ENCODE measurements at places on chromosomes 13 and 19. TPM values are rescaled to one million over a fixed set of nuclear protein-coding genes. Genes with fewer than 3 reads are reported as not detected.

- DNase-seq = no peak
These were observed 31.4 kb upstream of the MPHOSPH8 start for GRCh38 chr13:19601749-19602725.

DNA sequence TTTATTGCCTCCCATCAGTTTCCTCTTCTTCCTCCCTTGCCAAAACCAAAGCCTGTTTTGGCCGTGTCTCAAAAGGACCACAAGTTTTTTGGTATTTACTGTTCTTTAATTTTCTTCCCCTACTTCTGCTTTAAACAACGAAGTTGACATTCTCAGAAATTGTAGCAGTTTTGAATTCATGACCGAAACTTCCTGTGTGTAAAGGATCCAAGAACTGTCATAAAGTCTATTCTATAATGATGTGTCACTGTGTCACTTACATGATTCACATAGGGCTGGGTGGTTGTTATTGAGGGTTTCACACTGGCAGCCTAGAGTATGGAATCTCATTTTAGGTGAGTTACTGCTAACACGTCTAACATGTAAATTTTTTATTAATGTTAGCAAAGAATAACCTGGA is 741.0 kb upstream of the KLHL1 start:
- no peak for DNase-seq

DNA sequence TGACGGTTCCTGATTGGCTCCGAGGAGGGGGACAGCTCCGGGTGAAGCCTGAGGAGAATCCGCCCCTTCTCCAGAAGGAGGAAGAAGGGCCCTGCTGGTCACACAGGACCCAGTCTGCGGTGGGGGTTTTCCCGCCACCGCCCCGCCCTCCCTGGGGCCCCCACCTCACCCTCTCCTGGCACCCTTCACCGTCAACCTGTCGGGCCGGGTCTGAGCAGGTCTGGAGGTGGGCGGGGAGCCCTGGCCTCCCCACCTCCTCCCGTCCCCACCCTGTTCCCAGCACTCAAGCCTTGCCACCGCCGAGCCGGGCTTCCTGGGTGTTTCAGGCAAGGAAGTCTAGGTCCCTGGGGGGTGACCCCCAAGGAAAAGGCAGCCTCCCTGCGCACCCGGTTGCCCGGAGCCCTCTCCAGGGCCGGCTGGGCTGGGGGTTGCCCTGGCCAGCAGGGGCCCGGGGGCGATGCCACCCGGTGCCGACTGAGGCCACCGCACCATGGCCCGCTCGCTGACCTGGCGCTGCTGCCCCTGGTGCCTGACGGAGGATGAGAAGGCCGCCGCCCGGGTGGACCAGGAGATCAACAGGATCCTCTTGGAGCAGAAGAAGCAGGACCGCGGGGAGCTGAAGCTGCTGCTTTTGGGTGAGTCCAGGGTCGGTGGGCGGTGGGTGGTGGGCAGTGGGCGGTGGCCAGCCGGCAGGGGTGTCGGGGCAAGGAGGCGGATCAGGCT is at the start of gene GNA15:
TSS of gene GNA15 (plus strand) at position 73 of the 723 bp plus-strand sequence. CDS start at position 491, 418 bp downstream.
- DNase-seq = no peak

- DNase-seq = no peak
These were observed 53.0 kb downstream of the ARHGEF7 start for GRCh38 chr13:111168107-111168506.

- DNase-seq = no peak
These were observed 12.5 kb downstream of the UBXN6 start for GRCh38 chr19:4444765-4445741.

DNA sequence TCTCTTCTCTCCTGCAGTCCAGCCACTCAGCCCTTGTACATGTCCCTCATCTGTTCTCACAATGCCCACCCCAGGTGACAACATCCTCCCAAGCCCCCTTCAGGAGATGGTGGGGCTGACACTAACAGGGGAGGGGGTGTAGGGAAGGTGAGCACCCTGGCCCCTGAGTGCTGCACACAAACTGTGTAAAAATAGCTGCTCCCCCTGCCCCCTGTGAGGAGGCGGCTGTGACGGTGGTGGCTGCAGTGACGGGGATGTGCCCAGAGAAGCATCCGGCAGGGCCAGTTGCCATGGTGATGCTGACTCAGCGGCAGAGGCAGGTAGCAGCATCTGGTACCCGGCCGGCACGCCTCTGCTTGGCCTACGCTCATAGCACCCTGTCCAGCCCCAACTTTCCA is 13.0 kb upstream of the JUND start:
- DNase-seq = no peak

DNA sequence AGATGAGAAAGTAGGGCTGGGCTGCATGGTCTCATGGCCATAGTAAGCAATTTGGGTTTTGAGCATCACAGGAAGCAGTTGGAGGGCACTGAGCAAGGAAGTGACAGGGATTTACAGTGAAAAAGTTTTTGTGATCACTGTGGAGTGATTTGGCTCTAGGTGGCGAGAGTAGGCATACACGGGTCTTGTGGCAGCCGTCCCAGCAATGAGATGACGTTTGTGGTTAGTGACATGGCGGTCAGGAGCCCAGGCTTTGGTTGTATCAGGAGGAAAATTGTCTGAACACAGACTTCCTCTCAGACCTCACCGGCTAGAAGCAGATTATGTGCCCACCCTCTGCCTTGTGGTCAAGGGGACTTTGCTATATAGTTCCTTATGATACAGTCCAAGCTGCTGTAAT is 3.3 kb downstream of the ZNF444 start:
- no peak for DNase-seq

DNA sequence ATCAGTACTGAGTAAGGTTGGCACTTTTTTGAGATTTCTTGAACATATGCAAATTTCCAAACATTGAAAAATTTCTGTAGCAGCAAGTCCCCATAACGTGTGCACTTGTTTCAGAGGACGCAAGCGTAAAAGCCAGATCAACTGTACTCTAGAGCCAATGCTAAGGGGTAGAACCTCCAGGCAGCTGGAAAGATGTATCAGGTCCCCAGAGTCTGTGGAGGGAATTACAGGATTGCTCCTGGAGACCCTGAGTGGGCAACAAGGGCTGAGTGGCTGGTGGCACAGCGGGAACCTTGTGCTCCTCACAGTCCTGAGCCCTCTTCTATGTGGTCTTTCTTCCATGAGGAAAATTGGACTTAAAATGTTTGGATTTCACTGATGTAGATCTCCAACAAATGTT is 53.9 kb upstream of the AMER2 start:
- DNase-seq = no peak

GRCh38 chr13:49524740-49525501 is 29.2 kb downstream of the PHF11 start:
- no peak for DNase-seq

GRCh38 chr19:50377051-50377461 is 799 bp downstream of the NR1H2 start:
- DNase-seq = no peak

- no peak for DNase-seq
These were observed 36.1 kb upstream of the KLF2 start for GRCh38 chr19:16288544-16288943.

- DNase-seq = no peak
These were observed 4.9 kb downstream of the SMAD9 start for GRCh38 chr13:36915106-36915505.

- DNase-seq = no peak
These were observed 22.8 kb downstream of the PLIN4 start for GRCh38 chr19:4495471-4495870.

- no peak for DNase-seq
These were observed 7.5 kb downstream of the ELAVL1 start for GRCh38 chr19:7997809-7998480.

- DNase-seq = no peak
These were observed 27.4 kb downstream of the STARD13 start for GRCh38 chr13:33257841-33258807.

DNA sequence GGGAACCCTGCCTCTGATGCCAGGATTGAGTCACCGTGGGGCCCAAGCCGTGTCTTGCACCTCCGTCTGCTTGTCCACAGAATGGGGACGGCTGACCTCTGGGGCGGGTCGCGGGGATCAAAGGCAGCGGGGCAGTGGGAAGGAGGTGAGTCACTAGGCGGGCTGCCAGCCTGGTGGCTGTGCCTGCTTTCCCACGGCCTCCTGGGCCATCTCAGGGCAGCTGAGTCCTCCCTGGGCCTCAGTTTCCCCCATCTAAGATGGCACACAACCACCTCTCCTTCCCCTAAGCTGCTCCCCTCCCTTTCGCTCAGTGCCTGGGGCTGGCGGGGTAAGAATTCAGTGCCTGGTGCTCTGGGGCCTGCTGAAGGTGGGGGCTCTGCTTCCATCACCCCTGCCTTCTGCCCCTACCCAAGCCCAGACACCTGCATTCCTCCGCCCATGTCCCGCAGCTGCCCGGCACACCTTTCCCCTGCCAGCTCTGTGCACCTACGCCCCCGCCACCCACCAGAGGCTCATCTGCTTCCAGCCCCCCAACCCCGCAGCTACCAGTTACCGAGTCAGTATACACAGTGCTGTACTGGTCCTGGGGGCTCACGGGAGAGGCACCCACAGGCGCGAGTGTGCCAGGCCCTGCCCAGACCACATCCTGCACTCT is 3.5 kb downstream of the MKNK2 start:
- no peak for DNase-seq

GRCh38 chr19:718991-719512 is 10.3 kb downstream of the PALM start:
- DNase-seq = peak; percentile 58

DNA sequence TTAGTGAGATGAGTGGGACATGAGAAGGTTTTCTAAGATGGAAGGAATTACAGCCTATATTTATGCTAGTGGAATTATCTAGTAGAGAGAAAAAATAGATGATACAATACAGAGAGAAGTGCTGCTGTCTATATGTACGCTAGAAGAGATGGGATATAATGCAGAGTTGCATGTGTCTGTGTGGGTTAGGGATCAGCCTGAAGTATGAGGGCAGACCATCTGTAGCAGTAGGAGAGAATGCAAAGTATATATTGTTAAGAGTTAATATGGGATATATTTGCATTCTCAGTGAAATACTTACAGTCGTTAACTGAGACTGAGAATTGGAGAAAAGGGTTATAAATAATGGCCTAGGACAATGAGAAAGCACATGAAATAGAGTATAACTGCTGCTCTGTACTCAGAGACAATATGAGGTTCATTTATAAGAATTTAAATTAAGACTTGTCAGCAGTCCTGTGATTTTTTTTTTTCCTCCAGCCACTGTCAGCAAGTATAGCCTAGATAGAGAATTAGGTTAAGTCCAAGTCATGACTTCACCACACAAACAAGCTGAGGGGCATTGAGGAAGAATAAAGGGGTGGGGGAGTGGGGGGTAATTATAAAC is 77.8 kb downstream of the SLITRK1 start:
- DNase-seq = no peak

GRCh38 chr19:16325161-16325527 is 518 bp downstream of the KLF2 start:
- no peak for DNase-seq

DNA sequence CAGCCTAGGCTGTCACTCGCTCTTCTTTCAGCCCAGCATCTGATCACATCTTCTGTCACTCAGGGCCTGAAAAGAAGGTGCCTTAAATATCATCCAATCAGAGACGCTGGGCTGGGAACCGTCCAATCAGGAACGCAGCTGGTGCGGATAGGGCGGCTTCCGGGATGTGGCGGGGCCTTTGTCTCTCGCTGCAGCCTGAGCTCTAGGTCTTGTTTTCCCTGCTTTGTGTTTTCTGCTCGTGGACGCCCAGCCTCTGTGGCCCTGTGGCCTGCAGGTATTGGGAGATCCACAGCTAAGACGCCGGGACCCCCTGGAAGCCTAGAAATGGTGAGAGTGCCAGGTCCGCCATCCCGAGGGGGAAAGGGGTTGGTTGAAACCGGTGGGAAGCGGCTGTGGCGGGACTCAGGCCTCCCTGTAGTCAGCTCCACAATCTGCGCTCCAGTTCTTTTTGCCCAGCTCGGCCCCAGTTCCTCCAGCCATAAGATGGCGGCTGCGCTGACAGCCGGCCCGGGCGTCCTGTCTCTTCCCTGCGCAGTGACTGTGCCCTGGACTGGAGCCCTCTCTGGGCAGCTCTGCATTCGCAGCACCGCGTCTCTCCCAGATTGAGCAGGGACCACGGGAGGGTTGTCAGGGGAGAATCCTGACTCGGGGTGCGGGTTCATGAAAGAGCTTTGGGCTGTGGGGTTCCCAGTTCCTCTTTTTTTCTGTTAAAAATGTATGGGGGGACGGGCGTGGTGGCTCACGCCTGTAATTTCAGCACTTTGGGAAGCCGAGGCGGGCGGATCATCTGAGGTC is at the start of gene ZNF85:
TSS of gene ZNF85 (plus strand) at position 175 of the 795 bp plus-strand sequence. CDS start at position 325, 150 bp downstream.
- peak; percentile 82 for DNase-seq

GRCh38 chr13:66992183-66992582 is 238.0 kb downstream of the PCDH9 start:
- no peak for DNase-seq

DNA sequence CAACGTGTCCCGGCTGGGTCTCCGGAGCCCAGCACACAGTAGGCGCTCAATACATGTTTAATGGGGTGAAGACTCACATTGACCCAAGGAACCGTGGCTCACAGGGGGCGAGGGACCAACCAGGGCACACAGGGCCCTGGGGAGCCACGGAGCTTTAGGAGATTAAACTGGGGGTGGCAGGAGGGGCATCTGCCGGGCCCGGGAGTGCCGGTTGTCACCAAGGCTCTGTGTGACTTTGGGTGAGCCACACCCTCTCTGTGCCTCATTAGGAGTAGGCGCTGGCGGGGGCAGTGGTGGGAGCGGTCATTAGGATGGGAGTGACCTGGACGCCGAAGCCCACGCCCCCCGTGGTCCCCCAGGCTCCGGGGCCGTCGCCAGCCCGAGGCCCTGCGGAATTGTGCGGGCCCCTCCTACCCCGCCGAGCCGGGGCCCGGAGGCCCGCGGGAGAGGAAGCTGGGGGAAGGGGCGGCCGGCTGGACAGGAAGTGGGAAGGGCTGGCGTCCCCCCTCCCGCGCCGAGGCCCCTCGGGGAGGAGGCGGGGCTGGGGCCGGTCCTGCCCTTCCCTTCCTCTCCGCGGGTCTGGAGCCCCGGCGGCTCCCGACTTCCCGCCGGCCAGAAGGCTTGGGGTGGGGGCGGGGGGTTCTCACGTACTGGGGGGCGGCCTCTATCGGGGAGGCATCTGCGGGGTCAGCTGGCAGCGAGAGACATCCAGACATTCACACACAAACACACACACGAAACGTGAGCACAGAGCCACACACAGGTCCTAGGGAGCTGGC is 1.8 kb upstream of the SSBP4 start:
- peak; percentile 63 for DNase-seq

- peak; percentile 92 for DNase-seq
These were observed 38.3 kb downstream of the ZSWIM4 start for GRCh38 chr19:13833330-13834243.

Gene IGFL1
- total RNA-seq = not detected

Gene APLP1
- total RNA-seq = 8.7 TPM

Gene SLC25A41
- total RNA-seq = not detected

Gene CEACAM7
- not detected for total RNA-seq

Gene GMIP
- 12.2 TPM for total RNA-seq

Gene PSG11
- not detected for total RNA-seq

Gene MAST1
- total RNA-seq = not detected

Gene TDRD12
- total RNA-seq = under 0.01 TPM

Gene PCP2
- total RNA-seq = not detected

Gene ATXN8OS
- not detected for total RNA-seq

Gene CATSPERD
- total RNA-seq = not detected

Gene BRD4
- total RNA-seq = 69.6 TPM

Gene CYSLTR2
- not detected for total RNA-seq

Gene MIR17HG
- total RNA-seq = 5.7 TPM

Gene SIGLEC9
- total RNA-seq = 5.5 TPM
